ENCODE measurements at places on chromosomes 3 and 15.

GRCh38 chr3:172276103-172276502 lies 172.2 kb downstream of the GHSR start:
- no peak for DNase-seq

DNA sequence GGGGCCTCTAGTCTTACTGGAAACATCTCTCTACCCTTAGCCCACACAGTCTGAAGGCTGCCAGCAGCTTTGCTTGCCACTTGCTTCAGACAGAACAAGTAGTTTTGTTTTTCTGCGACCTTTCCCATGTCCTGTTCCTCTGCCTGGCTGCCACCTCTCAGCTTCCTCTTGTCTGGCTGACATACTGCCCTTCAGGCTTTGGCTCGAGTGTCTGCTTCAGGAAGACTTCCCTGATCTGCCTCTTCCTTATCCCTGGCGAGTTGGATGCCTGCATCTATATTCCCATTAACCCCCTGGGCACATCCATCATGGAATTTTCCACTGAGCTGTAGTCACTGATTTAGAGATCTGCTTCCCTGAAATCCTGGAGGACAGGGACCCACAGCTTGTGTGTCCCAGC lies 25.1 kb upstream of the CPNE9 start:
- no peak for DNase-seq

DNA sequence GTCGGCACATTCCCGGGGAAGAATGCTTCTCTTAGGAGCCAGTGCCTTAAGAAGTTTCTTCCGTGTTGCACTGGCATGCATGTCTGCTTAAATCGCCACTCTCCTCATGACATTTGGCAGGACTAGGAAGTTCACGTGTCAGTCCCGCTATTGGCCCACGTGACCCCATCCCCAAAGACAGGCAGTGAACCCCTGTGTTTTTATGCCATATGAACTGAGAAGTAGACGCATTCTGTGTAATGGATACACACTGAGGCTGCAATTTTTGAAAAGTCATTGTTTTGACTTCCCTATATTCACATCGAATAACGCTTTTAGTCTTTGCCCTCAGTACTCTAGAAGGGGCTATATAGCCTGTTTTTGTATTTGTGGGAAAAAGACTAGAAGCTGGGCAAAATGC lies 125.6 kb upstream of the TBL1XR1 start:
- DNase-seq: no peak

DNA sequence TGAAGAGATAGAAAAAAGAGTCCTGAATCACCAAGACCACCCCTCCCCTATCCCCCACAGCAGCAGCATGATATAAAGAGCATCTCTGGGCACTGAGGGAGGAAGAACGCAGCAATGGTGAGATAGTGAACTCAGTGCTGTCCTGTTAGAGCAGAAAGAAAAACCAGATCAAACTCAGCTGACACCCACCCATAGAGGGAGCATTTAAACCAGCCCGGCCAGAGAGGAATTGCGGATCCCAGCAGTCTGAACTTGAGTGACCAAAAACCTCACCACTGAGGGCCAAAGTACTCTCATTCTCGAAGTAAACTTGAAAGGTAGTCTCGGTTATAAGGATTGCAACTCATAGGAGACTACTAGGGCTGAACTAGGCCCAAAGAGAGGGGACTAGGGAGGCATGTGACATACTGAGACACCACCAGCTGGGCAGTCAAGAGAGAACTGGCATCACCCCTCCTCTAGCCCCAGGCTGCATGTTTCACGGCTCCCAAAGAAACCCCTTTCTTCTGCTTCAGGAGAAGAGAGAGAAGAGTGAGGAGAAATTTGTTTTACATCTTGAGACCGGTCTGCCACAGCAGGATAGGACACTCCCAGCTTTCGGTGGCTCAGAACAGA lies 39.2 kb upstream of the TGFBR2 start:
- no peak for DNase-seq

- DNase-seq: no peak
These were observed 7.7 kb upstream of the SIAH2 start for GRCh38 chr3:150770681-150771080.

GRCh38 chr15:99212406-99212805 lies 37.0 kb downstream of the TTC23 start:
- DNase-seq: no peak

GRCh38 chr3:16468336-16469098 lies 45.0 kb downstream of the RFTN1 start:
- no peak for DNase-seq

DNA sequence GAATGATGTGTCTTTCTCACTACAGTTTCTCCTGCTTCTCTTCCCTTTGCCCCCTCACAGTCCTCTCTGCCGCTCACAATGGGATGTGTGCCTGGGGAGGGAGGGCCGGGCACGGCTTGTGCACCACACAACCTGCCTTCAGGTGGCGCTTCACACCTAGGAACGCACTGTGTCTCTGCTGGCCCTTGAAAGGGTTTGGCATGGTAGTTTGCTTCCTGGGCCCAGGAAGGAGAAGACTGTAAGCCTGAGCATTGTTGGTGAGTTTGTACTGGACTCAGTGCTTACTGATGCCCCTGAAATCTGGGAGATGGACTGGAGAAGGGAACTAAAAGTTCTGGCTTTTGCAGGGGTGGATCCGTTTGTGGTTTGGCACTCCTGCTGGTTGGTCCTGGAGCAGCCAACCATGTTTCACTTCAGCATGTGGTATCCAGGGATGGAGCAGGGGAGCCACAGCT lies 9.2 kb downstream of the ALPK3 start:
- DNase-seq: no peak

GRCh38 chr15:75532413-75533250 lies 46.5 kb downstream of the PTPN9 start:
- no peak for DNase-seq

DNA sequence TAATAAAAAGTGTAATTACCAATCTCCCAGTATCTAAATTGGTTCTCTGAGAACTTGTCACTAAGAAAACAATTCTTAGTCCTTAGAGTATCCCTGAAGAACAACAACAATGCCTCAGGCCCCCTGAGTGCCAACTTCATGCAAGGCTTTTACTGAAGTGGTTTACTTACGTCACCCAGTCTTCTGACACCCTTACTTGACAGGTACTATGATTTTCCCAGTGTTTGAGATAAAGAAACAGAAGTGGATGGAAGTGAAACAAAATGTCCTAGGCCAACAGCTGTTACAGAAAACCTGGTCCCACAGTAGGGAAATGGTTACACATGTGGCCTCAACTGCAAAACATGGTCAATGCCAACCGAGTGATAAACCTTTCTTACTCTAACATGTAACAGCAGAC lies 331.1 kb downstream of the FOXP1 start:
- no peak for DNase-seq
